ENCODE measurements at places on chromosomes 4 and X.
A peak's percentile ranks its signal among the peaks of the same experiment; 100 is the strongest.

- no peak for DNase-seq
Measured at GRCh38 chrX:52870046-52870445, 2.2 kb upstream of the XAGE3 start.

- no peak for DNase-seq
Measured at GRCh38 chr4:156886481-156886880, 85.1 kb downstream of the PDGFC start.

DNA sequence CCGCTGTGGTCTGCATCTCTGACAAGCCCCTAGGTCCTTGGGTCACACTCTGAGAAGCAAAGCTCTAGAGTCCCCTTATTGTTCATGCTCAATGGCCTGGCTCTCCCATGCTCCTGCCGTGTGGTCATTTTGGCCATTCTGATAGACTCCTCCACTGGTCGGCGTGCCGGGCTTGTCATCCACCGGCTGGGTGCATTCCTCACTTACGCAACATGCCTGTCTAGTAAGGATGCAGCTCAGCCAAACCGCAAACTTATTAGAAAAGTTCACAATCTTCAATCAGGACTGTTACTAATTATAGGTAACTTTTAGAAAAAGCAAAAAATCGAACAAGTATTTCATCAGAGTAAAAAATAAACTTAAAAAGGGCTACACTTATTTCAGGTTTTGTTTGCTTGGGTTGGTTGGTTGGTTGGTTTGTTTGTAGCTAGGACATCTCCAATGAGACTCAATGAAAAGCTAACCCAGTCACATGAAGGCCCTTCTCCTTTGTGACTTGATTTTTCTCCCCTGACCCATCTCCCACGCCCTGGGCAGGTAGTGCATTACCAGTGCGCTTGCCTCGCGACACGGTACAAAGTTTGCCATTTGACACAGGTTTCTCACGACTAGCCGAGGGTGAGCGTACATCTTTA lies 41.0 kb downstream of the IRF2 start:
- DNase-seq, result no peak

GRCh38 chr4:97590266-97590665 lies 553.0 kb downstream of the STPG2 start:
- no peak for DNase-seq

DNA sequence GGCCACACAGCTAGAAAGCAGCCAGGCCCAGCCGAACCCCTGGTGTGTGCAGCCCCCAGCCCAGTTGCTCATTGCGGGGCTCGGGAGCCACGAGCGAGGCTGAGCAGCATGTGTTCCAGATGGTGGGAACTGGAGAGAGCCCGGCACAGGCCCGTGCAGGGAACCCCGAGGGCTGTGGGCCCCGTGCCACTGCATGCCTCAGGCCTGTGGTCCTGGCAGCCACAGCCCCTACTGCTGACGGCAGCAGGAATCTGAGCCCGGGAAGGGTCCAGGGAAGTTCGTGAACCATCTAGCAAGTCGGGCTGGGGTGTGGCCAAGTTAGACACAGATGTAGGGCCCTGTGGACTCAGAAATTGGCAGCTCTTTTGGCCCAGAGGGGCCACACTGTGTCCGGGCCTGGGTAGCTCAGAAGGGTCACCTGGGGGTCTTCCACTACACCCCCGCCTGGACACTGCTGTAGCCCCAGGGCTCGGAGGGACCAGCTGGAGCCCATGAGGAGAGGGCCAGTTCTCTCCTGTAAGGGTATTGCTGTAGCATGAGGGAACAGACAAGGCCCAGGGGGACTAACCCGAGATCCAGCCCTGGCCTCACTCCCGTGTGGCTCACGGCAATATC lies 12.1 kb downstream of the HTRA3 start:
- DNase-seq, result no peak

- DNase-seq, result no peak
Measured at GRCh38 chr4:94581766-94582165, 130.0 kb downstream of the PDLIM5 start.

DNA sequence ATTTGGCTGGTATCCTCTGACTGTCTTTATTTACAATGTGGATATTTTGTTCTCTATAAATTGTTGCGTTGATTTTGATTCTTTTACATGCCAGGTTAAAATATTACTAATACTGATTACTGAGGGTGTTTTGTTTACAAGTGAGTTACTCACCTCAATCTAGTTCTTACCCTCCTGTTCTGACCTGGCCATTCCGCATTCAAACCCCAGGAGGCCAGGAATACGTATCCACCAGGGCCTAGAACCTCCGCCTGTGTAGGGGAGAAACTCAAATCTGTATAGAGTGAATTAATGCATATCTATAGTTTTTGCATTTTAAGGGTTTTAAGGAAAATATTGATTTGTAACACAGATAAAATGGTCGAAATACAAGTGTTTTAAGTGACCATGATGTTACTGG lies 2.6 kb upstream of the ZFP42 start:
- no peak for DNase-seq

DNA sequence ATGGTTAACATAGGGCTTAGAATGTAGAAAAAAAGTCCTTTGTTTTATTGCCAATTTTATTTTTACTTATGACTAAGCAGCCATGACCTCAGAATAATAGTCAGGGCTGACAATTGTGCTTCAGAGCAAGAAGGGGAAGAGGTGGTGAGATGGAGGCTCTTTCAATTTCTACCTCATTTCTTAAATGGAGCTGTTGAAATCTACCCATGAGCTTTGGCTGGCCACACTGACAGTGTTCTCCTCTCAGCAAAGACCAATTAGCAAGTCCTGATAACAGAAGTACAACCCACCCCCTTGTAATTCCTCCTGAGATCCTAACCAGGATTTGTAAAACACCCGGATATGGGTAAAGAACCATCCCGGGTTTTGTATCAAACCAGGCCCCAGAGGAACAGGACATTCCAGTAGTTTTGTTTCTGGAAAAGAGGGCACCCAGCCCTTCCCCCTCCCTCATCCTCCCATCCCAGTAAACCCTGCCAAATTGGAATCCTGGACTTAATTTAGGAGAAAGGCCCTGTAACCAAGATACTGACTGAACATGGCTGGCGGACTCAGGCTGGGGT lies at the start of gene HEPH:
TSS of gene HEPH (plus strand) at position 399 of the 563 bp plus-strand sequence. CDS start 6,324 bp downstream, outside the sequence.
- peak; percentile 13 for DNase-seq

- no peak for DNase-seq
Measured at GRCh38 chr4:156503119-156503518, 468.5 kb downstream of the PDGFC start.

DNA sequence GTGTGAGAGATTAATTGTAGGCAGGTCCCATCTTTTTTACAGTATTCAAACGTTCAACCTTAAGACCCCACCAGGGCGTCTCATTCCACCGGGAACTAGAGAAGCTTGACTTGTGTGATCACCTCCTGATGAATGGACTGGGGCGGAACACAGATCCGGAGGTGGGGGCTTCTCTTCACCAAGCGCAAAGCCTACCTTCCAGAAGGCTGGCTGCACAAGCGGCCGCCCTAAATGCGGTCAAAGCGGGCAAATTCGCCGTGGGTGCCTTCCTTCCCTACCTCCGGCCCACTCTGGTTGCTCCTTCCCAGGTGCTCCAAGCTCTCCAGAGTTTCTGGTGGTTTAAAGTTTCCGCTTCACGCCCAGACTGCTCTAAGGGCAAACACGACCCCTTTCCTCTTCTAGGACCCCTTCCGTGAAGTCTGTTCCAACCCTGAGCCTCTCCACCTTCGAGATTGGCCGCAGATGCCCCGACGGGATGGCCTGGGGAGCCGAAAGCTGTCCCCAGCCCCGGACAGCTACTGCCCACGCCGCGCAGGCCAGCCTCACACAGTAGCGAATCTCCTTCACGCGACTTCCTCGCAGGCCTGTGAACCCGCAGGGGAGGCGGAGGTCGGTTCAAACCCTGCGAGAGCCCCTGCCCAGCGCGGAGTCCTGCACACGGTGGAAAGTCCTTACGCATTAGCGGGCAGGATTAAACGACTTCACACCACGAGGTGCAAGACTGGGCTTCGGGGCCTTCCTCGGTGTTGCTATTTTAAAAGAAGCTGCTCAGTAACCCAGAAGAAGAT lies 1.6 kb upstream of the WWC2 start:
- no peak for DNase-seq

DNA sequence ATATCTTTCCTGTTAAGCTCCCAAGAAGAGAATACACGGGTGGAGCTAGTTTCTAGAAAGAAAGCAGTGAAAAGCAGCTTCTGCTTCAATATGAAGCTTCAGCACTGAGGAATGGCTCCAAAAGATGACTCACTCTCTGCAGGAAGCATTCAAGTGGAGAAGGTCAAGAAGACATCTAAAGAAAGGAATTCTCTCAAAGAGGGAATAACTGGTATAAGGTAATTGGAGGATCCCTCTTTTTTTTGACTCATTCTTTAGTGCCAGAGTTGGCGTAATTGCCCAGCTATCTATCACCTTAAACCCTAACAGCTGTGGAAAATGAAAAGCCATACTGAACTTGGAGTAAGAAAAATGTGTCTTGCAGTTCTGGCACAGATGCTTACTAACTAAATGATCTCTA lies 3.5 kb downstream of the EDA2R start:
- no peak for DNase-seq

DNA sequence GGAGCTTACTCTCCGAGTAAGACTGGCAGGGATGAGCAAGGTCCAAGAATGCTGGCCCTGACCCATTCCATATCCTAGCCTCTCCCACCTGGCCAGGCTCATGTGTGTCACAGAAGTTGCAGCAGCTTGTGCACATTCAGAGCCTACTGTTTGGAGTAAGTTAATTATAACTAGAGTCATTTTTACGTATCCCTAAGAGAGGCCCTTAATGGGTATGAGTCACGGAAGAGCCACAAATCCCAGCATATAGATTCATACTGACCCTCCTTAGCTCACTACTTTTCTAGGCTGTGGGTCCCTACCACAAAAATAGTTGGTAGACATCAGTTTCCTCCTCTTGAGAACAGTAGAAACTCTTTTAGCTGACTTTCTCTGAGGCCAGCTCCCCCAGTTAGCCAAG lies 118.3 kb upstream of the FRG1 start:
- DNase-seq, result no peak
